ENCODE measurements at places on chromosomes 16 and 17.
A peak's percentile ranks its signal among the peaks of the same experiment; 100 is the strongest.

DNA sequence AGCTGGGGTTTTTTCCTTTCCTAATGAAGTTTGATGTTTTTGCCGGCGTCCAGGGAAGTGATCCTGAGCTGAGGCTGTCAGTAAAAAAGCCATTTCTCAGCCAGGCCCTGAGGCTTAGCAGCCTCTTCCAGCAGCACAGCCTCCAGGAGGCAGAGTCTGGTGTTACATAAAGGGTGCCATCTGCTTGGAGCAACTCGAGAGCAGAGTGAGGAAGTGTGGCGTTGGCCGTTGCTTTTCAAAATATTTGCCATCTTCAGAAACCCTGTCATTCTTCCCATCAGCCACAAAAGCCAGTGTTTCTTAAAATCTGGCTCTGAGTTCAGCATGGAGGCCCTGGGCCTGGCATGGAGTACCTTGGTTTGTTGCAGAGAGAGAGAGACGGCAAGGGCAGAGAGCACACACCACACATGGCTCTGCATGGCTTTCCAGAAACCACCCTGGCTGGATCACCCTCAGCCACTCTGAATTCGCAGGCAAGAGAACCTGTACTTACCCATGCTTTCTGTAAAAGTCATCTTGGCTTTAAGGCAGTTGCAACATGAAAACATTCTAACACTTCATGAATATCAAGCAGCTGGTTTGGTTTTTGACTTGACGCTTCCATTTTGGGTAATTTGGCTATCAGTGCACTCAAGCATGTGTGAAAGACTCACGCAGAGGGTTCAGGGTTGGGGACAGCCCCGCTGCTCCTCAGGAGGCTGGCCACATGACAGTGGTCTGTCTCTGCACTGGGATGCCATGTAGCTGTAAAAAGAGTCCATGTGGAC, 21.0 kb downstream of the PMM2 start:
- no peak for DNase-seq

DNA sequence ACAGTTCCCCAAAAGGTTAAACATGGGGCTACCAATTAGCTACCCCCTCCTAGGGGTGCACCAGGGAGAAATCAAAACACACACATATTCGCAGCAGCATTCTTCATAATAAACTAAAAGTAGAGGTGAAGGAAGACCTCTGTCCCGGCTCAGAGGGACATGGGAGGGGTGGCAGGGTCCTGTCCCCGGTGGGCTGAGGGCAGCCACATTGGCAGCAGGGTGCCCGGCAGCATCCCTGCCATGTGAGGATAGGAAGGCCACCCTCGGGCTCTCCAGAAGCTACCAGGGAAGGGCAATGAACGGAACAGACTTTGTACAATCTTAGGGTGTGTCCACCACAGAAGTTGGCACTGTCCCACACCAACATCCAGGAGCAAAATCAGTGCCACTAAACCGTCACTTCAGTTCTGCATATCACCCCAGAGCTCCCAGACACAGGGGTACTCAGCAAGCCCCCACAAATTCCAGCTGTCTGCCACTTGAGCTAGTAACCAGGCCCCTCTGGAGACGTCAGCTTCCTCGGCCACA, 3.1 kb upstream of the DNAH17 start:
- no peak for DNase-seq

DNA sequence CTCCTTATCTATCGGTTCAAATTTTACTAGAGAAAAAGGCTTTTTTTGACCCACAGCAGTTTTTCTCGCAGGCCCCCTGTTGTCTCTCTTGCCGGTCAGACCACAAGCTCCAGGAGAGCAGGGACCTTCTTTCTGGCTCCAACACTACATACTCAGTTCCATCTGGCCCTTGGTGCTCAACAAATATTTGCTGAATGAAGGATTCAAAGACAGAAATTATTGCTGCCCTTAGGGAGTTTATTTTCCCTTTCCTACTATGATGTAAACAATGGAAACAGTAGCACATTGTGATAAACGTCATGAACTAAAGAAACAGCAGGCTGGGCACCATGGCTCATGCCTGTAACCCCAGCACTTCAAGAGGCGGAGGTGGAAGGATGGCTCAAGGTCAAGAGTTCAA, 59.0 kb upstream of the ATP2A3 start:
- DNase-seq: no peak

GRCh38 chr17:35969558-35970380, 11.5 kb downstream of the CCL16 start:
- peak; percentile 63 for DNase-seq

DNA sequence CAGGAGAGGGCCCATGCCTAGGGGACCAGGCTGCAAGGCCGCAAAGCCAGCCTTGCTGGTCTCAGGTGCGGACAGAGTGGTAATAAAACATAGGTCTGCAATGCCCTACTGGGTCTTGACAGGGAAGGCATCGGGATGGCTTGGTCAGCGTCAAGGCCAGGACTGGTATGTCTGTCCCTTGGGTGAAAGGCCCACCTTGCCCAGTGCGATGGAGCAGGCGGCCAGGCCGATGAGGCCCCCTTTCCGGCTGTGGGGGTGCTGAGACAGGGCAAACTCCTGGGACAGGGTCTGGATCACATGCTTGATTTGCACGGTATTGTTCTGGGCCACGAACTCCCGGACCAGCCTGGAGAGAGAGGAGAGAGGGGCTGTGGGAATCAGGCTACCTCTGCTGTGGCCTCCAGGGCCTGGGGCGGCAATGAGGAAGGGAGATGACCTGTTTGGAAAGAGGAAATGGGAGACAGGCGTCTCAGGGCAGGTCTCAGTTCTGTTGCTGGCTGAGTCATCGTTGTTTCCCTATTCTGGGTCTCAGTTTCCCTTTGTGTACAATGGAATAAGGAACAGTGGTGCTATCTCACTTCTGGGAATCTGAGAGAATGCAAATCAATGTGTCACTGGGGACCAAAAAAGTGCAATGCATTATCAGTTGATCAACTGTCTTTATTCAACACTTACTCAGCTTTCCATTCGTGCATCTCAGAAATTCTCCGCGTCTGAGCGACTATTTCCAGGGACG, 14.8 kb downstream of the VAC14 start:
- no peak for DNase-seq

DNA sequence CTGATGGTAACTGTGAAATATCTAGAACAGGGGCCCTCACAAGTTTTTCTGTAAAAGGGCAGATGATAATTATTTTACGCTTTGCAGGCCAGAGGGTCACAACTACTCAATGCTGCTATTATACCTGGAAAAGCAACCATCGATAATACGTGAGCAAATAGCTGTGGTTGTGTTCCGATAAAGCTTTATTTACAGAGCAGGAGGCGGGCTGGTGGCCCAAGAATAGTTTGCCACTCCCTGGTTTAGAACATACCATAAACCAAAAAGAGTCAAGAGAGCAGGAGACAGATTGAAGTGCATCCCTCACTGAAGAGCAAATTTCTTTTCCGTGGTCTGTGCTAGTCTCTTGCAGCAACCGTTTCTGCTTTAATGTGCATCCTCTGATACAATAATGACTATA, 77.9 kb upstream of the DYNLRB2 start:
- no peak for DNase-seq

DNA sequence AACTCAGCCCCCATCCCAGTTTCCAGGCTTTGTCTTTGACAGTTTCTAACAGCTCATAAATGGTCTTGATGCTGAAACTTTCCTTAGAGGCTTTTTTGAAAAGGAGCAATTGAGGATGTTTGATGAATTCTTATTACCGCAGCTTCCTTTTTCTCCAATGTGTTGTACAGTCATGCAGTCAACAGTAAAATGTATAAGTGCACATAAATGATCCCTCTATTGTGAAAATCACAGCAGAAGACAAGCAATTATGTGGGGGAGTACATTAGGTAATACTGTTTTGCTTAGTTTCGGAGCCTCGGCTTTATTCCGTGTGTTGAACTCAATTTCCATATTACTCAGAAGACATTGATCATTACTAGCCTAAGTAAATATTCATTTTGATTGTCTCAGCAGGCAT, 673.7 kb downstream of the CDH8 start:
- no peak for DNase-seq

DNA sequence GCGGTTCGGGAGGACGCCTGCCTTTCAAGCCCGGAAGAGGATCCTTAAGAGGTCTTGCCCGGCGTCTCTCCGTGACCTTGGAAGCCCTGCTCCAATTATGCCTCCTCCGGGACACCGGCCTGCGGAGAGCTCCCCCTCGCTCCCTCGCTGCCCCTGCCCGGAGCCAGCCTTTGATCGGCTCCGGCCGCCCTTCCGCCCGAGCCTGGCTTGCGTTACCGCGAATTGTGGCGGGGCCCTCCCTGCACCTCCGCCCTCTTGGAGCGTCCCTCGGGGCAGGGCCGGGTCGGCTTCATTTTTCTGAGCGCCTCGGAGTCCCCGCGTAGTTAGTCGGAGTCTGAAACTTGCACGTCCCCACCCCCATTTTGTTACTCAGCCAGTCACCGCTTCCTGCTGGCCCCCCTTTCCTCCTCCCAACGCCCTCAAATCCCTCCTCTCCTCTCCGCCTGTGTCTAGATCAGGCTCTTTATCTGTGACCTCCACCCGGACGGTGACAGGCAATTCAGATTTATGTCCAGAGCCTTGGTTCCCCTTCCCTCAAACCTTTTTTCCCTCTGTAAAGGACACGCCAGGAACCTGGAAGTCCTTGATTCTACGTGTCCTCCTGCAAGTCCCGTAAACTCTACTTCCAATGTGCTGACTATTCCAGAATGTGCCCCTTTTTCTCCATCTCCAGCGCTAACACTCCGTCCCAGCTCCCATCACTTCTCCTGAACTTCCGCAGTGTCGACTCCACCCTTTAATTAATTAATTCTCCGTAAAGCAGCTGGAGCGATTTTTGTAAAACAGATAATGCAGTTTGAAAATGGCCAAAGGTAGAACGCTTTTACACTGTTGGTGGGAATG, 569 bp upstream of the RABEP2 start:
- DNase-seq: peak; percentile 75

- no peak for DNase-seq
Measured at GRCh38 chr16:78660795-78661194, 561.3 kb downstream of the WWOX start.

GRCh38 chr17:47072886-47073285, 93.8 kb upstream of the RPRML start:
- DNase-seq: peak; percentile 21

- DNase-seq: no peak
Measured at GRCh38 chr16:27290562-27290961, 22.0 kb upstream of the NSMCE1 start.

DNA sequence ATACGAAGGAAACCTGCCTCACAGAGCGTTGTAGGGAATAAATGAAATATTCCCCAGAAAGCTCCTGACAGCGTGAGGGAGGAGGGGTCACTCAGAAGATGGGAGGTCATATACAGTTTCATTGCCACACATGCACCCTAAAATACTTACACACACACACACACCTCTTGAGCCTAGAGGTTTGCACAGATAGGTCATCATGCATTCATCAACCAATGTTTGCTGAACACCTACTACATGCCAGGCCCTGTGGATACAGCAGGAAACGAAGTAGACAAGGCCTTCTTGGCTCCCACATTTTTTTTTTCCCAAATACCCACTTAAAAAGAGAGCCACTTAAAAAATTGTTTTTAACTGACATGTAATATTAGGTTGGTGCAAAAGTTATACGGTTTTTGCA, 907 bp upstream of the PLLP start:
- DNase-seq: no peak

DNA sequence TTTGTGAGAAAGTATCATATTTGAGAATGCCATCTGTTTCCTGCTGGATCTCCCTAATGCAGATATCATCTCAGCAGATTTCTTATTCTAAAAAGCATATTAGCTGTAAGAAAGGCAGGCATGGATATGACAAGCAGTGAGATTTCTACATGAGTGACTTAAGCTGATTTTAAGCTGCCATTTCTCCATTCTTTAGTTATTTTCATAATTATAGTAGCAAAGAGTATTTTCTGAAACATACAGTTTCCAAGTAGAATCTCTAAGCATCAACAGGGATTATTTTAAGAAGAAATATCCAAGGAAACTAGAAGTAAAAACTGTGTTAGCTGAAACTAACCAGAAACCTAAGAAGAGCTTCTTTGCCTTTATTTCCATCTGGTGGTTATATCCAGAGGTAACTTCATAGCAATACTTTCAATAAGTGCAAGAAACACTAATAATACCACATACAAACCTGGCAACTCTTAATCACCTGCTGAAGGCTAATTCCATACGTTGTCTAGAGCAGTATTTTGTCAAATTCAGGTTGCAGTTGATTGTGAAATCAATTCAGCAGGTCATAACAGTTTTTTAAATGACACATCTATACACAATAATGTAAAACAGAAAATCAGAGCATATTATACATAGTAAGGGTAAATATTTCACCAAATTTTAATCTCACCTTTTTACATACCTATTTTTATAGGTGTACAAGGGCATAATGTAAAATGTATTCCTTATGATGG, 42.2 kb downstream of the CFDP1 start:
- no peak for DNase-seq

Data from fibroblast of the conjunctiva (primary cell).